ENCODE measurements at places on chromosomes 2 and 18. TPM values are rescaled to one million over a fixed set of nuclear protein-coding genes. Genes with fewer than 3 reads are reported as not detected.

Gene ANKRD30BL
- not detected for polyA plus RNA-seq

Gene TCF23
- polyA plus RNA-seq = not detected

Gene CABLES1
- polyA plus RNA-seq = 21.5 TPM

Gene SAG
- not detected for polyA plus RNA-seq

Measured in brain (organoid and tissue), 16 donors.